Hematopoietic multipotent progenitor cell treated with erythropoietin and hydrocortisone succinate and interleukin-3 and kit ligand, for 8 days (in vitro differentiated cells): ENCODE measurements at places on chromosomes 12 and 14.

DNA sequence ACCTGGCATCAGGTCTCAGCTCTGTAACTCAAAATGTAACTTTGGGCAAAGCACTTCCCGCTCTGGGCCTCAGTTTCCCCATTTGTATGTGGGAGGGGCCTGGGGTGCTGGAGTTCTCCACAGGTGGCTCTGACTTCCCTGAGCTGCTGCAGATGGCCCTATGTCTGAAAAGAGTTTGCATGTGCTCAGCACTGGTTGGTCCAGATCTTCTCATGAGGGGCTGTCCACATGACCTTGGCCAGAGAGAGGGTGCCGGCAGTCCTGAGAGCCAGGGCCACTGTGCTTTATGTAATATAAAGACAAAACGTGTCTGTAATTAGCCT is 7.2 kb upstream of the CACNA2D4 start:
- no peak for DNase-seq

DNA sequence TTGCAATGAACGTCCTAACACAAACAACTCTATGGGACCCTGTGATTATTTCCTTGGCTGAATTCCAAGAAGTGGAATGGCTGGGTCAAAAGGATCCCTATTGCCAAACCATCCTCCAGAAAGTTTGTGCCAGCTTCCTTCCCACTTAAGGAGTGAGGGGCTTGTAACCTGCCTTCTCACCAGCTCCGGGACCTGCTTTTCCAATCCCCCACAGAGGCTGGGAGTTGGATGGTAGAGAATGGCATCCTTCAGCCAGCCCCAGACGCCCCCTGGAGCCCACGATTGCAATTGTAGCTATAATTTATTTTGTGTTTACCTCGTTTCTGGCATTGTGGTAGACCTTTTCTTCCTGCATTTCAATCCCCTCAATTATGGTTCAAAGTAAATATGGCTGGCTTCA is 9.7 kb upstream of the ZDHHC22 start:
- peak; percentile 27 for DNase-seq

DNA sequence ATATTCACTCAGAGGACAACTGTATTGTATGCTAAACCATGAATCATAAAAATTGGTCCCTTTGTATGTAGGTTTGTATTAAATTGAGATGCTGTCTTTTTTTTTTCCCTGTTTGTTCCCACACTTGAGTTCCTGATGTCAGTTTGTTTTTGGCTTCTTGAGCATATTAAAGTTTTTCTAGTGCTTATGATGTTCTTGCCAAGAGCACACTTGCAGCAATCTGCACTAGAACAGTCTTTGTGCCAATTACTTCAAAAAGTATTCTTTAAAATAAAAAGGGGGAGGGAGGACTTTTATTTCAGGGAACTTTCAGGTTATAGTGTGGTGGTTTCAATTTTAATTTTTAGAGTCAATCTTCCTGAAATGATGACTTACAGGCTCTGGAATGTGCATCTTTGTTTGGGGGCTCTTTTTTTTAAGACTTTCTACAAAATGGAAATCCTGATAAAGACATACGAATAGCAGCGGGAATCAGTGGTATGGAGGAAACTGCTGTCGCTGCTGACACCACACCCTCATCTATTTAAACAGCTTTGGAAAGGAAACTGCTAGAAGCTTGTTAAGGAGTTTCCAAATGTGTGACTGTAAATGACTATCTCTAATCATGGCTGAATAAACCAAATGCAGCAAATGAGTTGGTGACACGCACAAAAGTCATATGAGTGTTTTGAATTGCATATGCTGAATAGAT is 188.6 kb downstream of the EGLN3 start:
- no peak for DNase-seq

GRCh38 chr12:109910969-109911348 is 10.9 kb downstream of the TCHP start:
- peak; percentile 45 for DNase-seq

DNA sequence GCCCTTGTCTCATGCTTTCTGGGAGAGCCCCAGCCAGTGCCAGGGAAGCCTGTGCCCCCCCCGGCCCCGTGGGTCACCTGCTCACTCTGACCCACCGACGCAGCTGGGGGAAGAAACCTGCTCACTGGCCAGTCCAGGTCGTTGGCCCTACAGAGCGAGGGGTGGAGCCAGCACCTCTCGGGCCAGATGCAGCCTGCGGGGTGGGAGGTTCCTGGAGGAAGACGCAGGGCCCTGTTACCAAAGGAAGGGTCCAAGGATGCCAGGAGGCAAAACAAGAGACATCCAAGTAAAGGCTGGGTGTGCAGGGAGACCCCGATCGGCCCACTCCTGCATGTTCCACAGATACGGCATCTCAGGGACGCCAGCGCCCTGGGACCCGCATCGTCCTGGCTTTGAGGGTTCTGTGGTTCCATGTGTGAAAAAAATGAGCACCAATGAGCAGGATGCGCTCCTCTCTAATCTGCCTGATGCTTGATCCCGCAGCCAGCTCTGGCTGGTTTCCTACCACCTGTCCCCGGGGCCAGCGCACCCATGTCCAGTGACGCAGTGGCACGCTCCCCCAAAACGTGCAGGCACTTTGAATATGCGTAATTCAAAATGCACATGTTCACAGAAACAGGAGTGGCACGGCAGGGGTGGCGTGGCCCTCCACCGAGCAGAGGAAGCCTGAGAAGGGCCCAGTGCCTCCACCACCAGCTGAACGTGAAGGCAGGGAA is 66.0 kb upstream of the GALNT9 start:
- DNase-seq, result no peak

- no peak for DNase-seq
These were observed 26.4 kb downstream of the KCNK13 start for GRCh38 chr14:90088176-90088575.

DNA sequence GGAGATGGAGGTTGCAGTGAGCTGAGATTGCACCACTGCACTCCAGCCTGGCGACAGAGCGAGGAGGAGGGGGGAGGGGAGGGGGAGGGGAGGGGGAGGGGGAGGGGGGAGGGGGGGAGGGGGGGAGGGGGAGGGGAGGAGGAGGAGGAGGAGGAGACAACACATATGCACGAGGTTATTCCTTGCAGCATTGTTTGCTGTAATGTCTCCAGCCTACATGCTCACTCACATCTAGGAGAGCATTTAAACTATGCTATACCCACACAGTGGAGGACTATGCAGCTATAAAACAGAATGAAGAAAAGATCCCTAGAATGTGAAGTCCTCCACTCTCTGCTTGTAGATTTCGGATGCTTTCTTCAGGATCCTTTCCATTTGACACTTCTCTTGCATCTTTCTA is 3.5 kb upstream of the HIGD1C start:
- no peak for DNase-seq

GRCh38 chr12:22334410-22335100 is at the start of gene ST8SIA1:
Gene ST8SIA1, minus strand, starts transcription at chr12:22334707. Its CDS starts 475 bp downstream, at chr12:22334232.
- DNase-seq, result no peak

DNA sequence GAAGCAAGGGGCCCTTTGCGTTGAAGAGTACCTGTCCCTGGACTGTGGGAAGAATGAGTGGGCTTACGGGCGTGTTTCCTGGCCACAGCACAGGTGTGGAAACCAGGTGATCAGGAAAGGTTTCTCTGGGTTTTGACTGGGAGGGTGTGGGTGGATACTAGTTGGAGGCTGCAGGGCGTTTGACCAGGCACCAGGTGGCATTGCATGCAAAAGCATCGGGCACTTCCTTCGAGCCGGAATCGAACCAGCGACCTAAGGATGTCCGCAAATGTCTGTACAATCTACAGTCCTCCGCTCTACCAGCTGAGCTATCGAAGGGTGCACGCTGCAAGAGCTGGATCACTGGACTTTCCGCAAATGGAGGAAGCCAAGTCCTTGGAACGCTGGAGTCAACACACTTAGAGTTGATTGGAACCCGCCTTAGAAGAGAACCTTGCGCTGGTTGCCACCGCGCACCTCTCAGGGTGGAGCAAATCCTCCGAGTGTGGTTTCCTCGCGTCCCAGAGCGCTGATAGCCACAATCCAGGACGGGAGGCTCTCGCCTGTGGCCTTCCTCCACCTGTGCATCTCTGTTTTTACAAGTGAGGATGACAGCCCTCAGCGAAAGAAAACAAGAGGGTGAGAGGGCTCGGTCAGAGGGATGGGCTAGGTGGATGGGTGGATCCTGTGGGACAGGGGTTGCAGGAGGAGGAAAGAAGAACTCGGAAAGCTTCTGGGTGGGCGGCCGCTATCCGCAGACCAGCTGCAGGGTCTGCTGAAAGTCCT is 21.2 kb upstream of the RNASE4 start:
- DNase-seq, result peak; percentile 84

DNA sequence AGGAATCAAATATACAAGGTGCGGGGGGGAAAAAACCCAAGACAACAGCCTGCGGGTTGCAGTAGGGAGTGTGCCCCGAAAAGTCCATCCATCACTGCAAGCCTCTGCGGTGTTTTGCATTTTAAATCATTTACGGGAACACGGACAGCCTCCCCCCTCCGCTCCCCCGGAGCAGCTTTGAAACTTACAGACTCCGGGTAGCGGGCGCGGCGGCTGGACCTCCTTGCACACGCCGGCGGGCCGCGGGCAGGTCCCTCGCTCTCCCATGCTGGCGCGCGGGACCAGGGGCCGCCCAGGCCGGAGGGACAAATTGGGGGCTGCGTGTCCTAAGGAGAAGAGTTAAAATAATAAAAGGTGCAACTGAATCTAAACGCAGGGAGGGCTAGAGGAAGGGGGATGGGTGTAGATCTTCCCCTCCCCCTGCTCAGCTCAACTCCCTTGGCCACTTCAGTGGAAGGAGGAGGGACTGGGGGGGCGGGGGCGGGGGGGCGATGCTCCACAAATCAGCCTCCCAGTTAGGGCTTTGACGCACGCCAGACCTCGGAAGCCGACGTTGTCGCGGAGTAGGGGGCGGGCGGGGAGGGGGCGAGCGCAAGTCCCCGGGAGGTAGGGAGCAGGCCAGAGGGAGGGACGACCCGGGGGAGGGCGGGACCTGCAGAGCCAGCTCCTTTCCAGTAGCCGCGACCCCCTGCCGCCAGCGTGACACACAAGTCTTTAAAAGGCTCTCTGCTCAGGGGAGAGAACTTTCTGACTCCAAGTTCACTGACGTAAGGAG is at the start of gene KCNJ8:
Gene KCNJ8, minus strand, starts transcription at position 349 of the 775 bp plus-strand sequence. CDS start 1,090 bp downstream, outside the sequence.
- DNase-seq, result no peak

DNA sequence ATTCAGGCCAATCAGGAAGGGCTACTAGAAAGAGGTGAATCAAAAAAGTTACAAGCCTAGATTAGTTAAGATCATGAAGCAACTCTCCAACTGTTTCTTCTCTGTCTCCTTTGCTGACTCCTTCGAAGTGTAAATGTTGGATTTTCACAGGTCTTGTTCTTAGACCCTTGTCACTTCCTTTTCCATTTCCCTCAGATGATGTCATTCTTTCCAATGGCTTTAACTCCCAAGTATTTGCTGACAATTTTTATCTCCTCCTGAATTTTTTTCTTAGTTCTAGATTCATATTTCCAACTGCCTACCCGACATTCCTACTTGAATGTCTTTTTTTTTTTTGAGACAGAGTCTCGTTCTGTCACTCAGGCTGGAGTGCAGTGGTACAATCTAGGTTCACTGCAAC is 10.8 kb downstream of the GAS2L3 start:
- DNase-seq, result no peak

DNA sequence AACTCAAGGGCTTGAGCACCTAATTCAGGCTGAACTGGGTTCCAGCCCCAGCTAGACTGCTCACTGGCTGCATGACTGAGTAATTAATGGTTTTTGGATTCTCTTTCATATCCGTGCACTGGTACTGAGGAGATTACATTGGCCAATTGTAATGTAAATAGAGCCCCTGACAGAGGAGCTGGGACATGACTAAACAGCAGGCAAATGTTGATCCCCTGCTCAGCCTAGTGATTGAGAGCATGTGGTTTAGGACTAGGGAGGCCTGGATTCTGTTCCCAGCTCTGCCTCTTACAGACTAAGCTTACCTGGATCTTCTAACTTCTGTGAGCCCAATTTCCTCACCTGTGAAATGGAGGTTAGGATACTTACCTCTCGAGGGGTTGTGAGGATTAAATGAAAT is 204.3 kb downstream of the ESR2 start:
- no peak for DNase-seq

GRCh38 chr14:75002392-75003249 is at the start of gene EIF2B2:
Gene EIF2B2, plus strand, starts transcription at chr14:75002921. Its CDS starts 70 bp downstream, at chr14:75002991.
- DNase-seq, result peak; percentile 97

DNA sequence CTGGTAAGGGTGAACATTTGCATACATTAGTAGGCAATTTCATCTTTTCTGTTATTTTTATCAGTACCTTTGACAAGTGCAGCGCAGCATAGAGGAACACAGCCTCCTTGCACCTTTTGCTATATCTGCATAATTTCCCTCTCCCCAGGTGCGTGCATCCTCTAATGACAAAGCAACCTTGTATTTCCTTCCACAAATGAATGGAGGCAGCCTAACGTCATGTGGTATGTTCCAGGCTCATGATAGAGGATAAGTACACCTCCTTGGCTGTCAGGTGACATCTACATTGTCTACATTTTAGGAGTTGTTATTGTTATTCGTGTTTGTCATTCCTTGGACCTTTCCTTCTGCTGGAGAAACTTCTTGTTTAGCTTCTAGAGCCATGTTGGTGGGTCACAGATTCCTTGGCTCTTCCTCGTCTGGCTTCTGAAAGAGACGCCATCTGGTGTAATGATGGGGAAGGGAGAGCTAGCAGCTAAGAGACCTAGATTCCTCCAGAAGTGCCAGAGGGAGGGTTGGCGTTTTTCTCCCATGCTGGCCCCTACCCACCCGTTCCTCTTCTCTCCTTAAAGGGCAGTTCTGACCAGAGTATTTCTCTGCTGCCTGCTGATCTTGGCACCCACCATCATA is 37.0 kb downstream of the EVL start:
- DNase-seq, result no peak

GRCh38 chr12:13390381-13390861 is 193.9 kb downstream of the EMP1 start:
- DNase-seq, result no peak

- DNase-seq, result no peak
These were observed 282.7 kb downstream of the CACNA1C start for GRCh38 chr12:2335513-2335912.

GRCh38 chr14:98867146-98867545 is 404.9 kb downstream of the BCL11B start:
- no peak for DNase-seq

GRCh38 chr14:75915045-75915444 is 66.8 kb downstream of the TGFB3 start:
- DNase-seq, result no peak

DNA sequence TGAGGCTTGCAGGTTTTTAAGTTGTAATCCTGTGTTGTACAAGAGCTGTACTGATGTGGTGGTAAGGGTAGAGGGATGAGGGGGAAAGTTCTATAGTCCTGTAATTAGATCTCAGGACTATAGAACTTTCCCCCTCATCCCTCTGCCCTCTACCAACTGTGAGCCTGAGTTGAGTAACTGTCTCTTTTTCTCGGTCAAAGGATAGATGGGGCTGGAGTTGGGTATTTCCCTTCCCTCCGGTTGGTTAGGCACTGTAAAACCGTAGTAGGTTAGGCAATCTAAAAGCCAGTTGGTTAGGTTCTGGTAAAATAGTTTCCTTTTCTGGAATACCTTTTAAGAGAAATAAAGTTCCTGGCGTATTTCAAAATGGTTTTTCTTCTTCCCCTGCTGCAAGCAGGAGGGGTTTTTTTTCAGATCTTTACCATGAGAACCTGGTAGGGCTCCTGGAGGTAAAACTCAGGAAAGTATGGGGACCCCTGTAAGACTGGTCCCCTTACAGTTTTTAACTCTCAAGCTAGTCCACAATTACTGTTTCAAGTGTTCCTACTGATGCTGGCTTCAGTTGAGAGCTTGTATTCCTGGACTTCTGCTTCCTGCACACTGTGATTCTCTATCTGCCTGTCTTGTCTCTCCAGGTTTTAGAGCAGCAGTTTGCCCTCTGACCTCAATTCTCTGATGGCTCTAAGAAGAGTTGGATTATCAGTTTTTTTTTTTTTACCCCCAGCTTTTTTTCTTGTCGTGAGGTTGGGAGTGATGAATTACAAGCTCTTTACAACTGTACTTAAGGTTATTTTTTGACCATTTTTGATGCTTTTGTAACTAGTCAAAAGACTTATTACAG is 58.7 kb downstream of the FUT8 start:
- DNase-seq, result peak; percentile 20
